ENCODE measurements at places on chromosomes 3 and 15.

DNA sequence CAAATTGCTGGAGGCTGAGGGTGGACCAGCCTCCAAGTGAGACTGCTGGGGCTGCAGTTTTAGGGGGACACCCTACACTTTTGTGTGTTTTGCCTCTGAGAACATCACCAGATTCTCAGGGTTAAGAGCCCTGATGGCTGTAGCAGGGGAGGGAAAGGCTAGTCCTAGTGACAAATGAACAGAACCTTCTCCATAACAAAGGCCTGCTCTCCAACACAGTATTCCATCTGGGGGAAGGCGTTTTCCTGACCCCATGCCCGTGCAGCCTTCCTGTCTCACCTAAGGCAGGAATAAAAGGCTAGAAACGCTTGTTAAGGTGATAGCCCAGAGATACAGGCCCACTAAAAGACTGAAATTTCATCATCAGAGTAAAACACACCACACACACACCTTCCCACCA is 50.2 kb upstream of the NSMCE3 start:
- DNase-seq: no peak

DNA sequence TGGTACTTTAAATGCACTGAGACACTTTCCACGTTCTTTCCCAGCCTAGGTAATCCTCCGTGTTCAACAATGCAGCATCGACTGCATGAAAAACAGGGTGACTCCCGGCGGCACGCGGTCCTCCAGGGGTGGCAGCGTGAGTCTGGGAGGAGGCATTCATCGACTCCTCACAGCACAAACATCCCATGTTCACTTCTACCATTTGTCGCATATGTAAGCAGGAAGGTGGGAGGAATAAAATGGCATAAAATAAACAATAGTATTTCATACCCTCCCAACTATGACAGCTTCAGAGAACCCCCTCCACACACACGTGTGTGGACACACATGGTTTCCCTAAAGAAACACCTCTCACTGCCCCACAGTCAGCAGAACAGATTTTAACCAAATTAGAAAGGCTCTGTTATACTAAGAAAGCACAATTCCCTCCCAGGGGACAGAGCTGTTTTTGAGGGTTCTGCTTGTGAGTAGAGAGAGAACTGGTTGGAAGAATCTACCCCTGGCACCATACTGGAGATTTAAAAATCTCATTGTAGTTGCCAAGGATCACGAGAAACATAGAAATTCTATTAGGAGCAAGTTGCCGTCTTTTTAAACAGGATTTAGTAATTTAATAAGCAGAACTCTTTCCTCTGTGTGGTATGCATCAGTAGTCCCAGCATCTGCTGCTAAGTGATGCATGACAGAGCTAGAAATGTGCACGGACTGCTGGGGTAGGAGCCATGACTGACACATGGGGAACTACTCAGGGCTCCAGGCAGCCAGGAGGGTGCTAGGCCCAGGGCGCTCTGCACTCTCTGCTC is 6.0 kb downstream of the FAM43A start:
- no peak for DNase-seq

GRCh38 chr3:125220727-125221429 is 8.3 kb upstream of the SLC12A8 start:
- DNase-seq: no peak

GRCh38 chr3:152155246-152156020 is 113.3 kb upstream of the MBNL1 start:
- DNase-seq: no peak

GRCh38 chr3:134486577-134487041 is 752 bp downstream of the CEP63 start:
- DNase-seq: no peak

- no peak for DNase-seq
Observed at GRCh38 chr3:69095636-69096035, 10.9 kb downstream of the ARL6IP5 start.

Data from SK-N-MC (cell line).